ENCODE measurements at places on chromosomes 12 and 14. TPM values are rescaled to one million over a fixed set of nuclear protein-coding genes. Genes with fewer than 3 reads are reported as not detected.

OAS2 gene
- 3.8 TPM for polyA plus RNA-seq

GRCh38 chr12:42918443-42918842, 328.9 kb upstream of the PRICKLE1 start:
- H3K36me3 ChIP-seq = no peaks in the 10 kb centered on the region
- H3K4me3 ChIP-seq = no peak overlapping the region
- no peaks in the 10 kb centered on the region for H3K27me3 ChIP-seq
- H3K4me1 ChIP-seq = peaks cover 3% of the 10 kb centered on the region

PPP2R5C gene
- polyA plus RNA-seq = 150 TPM

DNA sequence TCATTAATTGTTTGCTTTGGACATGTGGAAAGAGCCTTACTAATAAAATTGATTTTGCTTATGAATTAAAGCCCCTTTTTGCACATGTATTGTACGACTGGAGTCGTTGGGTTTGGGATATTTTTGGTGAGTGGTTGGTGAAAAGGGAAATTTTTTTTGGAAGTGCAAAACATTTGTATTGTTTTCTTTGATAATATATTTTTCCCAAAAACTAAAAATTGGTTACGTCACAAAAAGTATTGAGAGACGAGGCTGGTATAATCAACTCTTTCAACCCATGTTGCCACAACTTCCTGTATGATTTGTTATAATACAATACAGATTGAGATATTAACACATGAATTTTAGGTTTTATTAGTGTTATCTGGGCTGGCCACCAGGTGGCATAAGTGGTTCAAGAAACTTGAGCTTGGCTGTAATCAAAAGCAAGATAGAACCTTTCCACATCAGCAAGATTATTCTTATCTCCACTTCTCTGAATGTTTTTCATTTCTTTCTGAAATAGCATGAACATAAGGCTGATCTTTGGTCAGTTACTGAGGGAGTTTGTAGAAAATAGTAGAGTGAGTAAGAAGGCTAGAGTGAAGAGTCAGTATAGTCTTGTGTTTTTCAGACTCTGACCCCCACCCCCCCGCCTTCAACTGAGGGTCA, 8.7 kb downstream of the NGDN start:
- peaks cover 74% of the 10 kb centered on the region for H3K36me3 ChIP-seq
- DNase-seq = peak; percentile 51
- H3K27ac ChIP-seq = no peak overlapping the region
- H3K27me3 ChIP-seq = no peaks in the 10 kb centered on the region

DNA sequence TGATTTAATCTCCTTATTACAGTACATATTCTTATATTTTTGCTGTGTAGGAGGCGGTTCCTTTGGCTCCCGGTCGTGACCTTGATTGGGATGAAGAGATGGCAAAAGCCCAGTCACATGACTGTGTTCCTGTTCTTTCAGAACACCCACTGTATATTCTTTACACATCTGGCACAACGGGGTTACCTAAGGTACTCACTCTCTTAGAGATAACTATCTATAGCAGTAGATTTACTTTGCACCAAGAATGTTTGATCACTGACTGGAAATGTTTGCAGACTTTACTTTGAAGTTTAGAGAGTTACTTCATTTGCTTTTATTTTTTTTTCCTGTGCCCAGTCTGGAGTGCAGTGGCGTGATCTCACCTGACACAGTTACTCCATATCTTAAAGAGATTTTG, 65.2 kb downstream of the ACSS3 start:
- no peaks in the 10 kb centered on the region for H3K36me3 ChIP-seq
- no peaks in the 10 kb centered on the region for H3K4me1 ChIP-seq
- H3K4me3 ChIP-seq = no peak overlapping the region

TNS2 gene
- polyA plus RNA-seq = 133 TPM
